ENCODE measurements at places on chromosomes 12 and 14.

DNA sequence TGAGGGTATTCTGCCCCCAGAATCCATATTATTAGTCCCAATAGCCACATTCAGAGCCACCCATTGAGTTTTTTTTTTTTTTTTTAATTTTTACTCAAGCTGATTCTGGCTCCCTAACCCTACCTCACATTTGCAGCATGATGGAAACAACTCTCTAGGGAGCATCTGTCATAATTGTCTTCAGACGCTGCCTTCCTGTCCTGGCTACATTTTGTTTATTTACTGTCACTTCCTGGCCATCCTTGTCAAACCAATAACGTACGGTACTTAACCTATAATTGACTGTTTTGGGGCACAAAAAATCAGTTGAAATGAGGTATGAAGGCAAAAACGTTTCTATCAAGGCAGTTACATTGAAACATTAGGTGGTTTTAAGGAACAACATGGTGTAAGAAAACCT is 2.1 kb downstream of the GLIPR1 start:
- no peak for DNase-seq

DNA sequence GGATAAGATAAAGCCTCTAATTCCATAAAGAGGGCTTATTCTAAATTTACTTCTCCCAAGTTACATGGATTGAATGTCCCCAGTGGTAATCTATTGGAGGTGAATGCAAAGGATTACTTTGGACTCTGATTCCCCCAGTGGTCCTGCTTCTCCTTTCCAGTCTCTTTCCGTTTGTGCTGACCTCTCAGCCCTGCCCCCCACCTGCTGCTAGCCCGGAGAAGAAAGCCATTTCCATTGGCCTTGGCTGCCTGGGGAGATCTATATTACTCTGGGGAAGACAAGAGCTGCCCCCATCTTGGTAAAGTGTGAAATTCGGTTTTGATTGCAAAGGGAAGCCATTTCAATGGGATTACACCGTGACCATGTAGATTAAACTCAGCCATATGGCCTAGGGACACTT is 13.3 kb downstream of the ASCL1 start:
- DNase-seq = no peak

DNA sequence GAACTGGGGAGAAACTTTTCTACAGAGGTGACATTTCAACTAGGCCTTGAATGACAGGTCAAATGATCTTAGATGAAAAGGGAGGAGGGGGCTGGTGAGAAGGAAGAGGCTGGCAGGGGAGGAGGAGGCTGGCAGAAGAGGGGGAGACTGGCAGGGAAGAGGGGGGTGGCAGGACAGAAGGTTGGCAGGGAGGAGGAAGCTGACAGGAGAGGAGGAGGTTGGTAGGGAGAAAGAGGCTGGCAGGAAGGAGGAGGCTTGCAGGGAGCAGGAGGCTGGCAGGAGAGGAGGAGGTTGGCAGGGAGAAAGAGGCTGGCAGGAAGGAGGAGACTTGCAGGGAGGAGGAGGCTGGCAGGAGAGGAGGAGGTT is 63.4 kb upstream of the PPP4R3A start:
- DNase-seq = no peak

DNA sequence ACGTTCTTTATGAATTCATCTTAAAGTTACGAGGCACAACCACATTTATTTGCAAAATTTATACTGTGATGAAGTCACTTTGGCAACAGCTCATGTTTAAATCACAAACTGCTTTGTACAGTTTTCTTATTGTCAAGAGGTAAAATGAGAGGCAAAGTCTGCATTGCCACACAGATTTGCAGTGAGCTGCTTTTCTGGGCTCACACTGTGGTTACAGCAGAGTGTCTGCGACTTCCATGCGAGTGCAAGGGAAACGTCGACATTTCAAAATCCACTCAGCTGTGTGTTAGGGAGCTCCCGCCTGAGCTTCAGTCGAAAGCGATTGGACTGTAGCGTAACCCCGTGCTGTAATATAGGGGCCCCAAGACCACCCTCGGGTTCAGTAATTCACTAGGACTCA is 13.0 kb downstream of the MTA1 start:
- no peak for DNase-seq

DNA sequence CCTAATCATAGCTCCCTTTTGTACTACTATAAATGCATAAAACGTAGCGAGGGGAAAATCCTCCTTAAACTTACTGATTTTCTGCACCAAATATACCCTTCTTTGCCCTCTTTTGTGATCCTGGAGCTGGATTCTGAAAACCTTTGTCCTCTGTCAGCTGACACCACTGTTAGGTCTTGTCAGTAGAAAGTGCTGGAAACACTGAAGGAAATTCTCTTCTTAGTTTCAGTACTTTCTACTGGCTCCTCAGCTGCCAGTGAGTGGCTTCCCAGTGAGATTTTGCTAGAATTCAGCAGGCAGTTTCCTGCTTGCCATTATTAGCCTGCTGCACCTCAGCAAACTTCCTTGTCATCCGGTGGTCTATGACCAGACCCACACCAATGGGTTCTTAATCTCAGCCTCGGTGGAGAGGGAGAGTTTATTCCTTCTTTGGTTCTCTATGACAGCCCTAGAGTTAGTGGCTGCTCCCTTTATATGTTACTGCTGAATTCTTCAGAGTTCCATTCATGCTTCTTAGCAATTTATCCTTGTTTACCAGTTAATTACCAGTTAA is 476.2 kb downstream of the FSCB start:
- no peak for DNase-seq

GRCh38 chr12:111247083-111247783 is 121.7 kb downstream of the PHETA1 start:
- DNase-seq = no peak

- no peak for DNase-seq
These were observed 368.7 kb upstream of the PRICKLE1 start for GRCh38 chr12:42958291-42958674.

- DNase-seq = no peak
These were observed 27.0 kb upstream of the CPM start for GRCh38 chr12:68959891-68960464.

DNA sequence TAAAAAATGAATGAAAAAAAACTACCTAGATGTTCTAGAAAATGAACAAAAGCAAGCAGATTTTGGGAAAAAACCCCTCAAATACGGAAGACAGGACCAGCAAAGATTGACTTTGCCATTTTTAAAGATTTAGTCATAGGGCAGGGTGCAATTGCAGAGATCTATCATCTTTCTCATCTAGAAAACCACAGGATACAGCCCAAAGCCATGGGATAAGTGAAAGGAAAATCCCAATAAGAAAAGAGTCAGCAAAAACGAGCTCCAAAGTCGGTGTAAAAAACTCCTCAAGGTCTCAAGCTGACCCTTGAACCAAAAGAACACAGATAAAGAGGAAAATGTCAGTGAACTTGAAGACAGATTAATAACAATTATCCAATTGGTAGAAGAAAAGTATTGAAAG is 28.0 kb downstream of the CEP290 start:
- DNase-seq = no peak

DNA sequence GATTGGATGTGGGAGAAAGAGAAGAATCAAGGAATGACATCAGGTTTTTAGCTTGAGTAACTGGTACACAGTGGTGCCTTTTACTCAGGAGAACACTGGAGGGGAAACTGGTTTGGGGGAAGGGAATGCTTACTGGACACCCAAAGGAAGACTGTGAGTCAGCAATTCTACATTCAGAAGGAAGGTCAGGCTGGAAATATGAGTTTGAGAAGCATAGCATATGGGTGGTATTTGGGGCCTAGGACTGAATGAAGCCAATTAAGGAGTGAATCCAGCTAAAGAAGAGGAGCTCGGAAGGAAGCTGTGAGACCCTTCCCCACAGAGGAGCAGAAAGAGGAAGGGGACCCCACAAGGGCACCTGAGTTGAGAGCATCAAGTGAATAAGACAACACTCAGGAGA is 35.4 kb downstream of the DMAC2L start:
- DNase-seq = no peak
